SIG-M5 (cell line): ENCODE measurements at places on chromosomes 13 and 19.

DNA sequence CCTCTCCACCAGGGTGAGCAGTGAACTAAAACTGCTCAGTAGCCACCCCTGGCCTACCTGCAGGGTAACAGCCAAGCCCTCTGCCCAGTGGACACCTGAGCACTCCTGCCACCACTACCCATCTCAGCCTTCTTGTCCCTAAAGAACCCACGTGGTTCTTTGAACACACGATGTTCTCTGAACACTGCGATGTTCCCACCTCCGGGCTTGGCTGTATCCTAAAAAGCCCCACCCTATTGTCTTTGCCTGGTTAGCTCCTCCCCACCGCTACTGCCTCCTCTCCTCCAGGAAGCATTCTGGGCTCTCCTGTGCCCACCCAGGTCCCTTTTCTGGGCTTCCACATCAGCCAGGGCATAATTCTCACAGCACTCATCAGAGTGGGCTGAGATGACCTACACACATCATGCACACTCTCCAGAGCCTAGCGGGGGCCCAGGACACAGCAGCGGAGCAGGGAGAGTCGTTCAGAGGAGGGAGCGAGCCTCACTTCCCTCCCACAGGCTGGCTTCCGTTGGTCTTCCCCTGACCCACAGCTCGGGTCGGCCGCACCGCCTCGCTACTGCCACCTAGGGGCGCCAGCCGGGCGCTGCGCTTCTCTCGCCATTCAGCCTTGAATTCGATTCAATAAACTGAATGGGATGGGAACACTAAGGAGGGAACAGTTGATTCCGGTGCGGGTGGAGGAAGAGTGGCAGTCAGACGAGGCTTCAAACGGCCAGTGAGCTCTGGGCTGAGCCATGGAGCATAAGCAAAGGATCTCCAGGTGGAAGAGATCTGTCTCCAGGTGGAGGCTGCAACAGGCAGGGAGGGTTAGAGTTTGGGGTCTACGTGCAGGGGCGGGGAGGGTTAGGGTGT, 3.2 kb downstream of the ELAVL1 start:
- no peak for DNase-seq

DNA sequence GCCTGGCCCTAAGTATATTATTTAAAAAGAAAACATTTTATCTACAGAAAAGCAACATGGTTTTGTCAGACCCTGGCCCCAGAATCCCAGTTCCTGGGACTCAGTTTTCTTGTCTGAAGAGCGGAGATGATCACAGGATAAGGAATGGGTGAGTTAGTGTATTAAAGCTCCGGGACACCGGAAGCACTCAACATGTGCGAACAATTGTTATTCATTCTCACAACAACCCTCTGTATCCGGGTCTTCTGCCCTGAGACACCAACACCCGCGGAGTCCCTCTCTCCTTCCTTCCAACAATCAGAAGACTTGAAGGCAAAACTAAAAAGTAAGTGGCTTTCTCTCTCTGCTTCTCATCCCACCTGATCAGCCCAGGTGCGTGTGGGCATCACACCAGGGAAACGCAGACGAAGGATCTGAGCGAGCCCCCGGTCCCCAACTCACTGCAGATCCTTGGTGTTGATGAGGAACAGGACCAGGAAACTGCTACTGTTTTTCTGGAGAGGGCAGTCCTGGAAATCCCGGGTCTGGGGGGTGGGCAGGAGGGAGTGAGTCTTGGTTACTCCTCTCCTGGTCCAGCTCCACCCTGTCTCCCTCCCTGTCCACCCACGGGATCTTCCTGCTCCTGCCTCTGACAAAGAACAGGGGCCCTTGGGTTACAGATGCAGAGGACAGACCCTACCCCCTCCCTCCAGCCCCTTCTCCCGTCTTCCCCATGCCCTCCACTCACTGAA, 2.0 kb downstream of the GPR108 start:
- no peak for DNase-seq

GRCh38 chr19:44607049-44607448, 6.3 kb upstream of the IGSF23 start:
- DNase-seq = no peak

DNA sequence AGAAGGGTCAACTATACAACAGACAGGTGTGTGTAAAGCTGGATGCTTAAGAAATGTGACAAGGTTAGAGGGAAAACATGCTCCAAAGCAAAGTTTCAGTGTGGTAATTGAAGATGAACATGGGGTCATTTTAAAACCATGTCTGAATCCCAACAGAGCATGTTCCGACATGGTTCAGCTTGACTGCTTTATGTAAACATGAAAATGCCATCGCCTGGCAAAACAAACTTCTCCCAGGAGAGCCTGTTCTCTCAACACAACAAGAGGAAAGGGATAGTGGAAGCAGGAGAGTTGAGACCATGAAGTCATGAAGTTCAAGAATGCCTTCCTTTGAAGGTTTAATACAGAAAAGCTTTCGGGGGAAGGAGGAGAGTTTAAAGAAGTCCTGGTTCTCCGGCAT, 85.8 kb downstream of the EPSTI1 start:
- no peak for DNase-seq

- no peak for DNase-seq
Measured at GRCh38 chr19:32302778-32303177, 42.6 kb upstream of the ZNF507 start.
